ENCODE measurements at places on chromosomes 5 and 9.

DNA sequence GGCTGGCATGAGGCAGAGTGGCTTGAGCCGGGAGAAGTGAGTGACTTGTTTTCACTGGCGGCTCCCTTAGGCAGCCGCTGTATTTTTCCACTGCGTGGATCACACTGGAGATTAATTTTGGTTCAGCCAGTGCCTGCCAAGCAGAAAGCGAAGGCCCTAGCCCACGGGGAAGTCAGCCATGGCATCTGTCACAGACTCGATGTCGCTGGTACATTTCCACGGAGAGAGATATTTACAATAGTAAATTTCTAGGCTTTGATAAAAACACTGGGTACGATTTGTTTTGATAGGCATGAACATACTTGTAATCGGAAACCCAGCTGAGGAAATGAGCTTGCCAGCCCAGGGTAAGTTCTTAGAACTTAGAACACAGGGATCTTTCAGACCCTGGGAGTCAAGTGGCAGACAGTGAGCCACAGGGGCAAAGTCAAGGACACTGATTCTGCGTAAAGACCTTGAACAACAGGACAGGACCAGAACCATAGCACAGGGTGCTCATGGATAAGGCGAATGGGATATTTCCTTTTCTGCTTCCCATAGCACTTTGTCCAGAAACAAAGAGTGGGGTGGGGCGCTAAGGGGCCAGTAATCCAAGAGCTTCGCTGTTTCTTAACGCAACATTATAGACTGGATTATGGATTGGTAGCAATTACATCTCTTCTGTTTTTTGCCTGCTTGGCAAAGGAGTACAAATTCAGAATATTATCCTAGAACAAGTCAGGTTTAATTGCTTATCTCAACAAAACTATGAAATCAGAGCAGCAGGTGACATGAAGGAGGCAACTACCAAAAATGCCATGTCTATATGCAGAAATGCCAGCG, 4.5 kb downstream of the DUSP1 start:
- DNase-seq: no peak

DNA sequence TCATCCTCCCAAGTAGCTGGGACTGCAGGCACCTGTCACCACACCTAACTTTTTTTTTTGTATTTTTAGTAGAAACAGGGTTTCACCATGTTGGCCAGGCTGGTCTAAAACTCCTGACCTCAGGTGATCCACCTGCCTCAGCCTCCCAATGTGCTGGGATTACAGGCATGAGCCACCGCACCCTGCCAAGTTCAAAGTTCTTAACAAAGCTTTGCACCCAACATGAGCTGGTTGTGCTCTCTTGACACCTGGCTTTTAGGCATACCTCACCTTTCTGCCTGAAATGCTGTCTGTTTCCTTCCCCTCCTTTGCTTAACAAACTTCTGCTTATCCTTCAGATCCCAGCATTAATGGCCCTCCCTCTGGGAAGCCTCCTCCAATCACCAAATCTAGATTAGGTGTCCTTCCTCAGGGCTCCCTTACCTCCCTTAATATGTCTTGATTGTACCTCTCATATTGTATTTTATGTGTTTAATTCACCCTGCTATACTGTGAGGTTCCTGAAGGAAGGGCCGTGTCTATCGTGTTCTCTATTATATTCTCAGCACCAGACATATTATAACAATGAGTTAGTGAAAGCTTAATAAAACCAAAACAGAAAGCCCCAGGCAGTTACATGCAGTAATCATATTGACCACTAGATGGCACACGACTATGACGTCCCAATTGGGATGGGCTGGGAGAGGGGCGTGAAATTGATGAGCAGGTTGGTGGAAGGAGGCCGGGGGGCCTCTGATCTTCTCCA, 62.9 kb upstream of the PPARGC1B start:
- DNase-seq: no peak

GRCh38 chr5:38728029-38728428, 117.8 kb upstream of the OSMR start:
- no peak for DNase-seq

DNA sequence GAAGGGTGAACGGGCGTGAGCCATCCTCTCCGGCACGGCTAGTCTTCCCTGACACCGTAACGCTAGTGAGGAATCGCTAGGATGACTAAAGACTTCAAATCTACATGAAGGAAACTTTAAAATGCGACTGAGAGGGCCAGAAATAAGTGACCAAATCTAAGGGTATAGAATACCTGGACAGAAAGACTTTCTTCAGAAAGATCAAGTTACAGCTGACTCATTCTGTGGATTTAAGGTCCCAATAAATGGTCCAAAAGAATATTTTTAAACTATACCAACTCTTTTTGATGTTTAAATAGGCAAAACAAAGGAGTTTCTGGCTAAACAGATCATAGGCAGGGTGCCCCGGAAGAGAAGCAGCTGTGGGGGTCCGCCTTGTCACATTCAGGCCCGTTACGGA, 38.9 kb upstream of the CEP72 start:
- DNase-seq: no peak

DNA sequence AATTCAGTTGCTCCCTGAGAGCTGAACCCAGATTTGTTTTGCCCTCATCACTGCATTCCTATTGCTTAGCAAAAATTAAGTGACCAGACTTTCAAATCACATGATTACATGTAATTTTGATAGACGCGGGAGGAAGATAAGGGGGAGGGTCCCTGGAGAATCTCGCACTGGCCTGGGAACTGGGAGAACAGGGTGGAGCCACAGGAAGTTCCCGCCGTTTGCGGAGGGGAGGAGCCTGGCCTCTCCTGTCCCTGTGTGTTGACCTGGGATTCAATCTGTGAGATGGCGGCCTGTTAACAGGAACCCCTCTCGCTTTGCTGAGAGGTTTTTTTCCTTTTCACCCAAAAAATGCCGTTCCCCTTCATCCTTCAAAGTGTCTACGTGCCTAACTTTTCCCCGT, 142.9 kb upstream of the OR13F1 start:
- no peak for DNase-seq

GRCh38 chr9:111375817-111376564, 46.0 kb upstream of the OR2K2 start:
- DNase-seq: no peak

DNA sequence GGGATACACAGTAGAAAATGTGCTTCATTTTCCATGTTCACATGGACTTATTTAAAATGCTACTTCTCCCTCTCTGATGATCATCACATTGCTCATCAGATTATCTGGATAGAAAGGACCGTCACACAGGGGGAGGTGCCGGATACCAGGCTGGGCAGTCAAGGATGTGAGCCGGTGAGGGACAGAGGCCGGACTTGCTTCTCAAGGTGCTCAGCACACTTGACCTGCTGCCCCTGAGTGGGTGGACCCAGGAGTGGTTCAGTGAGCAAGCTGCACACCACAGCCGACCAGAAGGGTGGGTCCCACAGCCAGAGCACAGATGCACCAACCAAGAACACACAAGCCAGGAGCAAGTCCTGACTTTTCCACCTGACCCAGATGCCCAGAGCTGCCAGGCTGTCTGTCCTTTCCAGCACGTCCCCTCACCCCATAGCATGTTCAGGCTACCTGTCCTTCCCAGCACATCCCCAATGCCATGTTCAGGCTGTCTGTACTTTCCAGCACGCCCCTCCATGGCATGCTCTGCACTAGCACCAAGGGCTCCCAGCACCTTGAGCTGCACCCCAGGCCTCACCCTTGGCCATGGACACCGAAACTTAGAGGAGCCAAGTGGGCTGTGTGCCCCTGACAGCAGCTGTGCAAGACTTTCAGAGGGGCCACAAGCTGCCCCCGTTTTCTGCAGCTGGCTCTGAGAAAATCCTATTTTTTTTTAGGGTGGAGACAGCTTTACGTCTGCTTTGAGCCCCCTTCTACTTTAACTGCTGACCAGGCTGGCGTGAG, 77.8 kb downstream of the SECISBP2 start:
- no peak for DNase-seq

DNA sequence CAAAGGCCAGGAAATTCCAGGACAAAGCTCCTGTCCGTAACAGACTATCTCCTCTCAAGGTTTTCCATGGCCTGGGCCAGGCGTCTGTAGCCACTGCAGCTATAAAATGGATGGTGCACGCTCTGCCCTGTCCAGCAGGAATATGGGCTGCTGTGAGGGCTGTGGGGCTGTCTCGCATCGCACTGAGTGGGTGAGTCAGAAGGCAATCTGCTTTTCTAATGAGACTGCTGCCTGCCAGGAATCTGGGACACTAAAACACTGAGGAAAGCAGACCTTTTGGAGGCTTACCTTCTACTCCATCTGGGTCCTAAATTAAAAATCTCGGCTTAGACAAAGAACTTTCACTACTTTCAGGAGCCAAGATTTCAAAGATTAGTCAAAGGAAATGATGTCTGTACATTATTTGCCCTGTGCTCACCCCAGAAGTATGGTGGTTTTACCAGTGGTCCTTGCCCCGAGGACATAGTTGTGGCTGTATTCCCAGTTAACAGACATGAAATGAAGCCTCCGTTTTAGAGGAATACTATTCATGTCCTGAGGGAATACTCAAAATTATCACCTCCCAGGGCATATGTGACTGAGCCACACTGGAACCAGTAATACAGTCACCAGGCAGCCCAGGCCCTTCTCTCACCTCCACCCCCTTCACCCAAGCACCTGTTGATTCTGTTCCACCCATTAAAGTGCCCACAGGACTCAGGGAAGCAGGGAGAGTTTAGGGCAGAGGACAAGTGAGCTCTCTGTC, 56.4 kb downstream of the PFDN1 start:
- no peak for DNase-seq

- DNase-seq: peak; percentile 56
These were observed at the start of gene EMB for GRCh38 chr5:50440651-50441492. Gene EMB (minus strand): TSS chr5:50441288. CDS start chr5:50441151, 137 bp downstream.

DNA sequence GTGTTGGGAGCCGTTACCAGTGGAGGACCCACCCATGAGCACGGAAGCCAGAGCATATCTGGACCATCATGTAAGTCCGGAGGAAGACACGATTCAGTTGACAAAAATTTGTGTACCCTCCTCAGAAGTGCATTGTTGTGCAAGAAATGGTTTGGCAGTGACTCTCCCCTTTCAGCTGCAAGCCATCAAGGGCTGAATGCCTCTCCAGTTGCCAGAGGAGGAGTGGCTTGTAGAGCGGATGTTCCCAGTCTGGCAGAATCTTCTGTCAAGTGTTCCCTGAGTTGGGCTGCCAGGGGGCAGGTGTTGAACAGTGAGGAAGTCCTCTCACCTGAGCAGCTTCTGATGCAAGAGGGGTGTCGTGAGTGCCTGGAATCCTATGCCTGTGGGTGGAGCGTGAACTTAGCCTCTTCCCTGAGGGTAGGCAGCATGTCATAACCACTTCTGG, 27.6 kb upstream of the CDKN2AIPNL start:
- no peak for DNase-seq

DNA sequence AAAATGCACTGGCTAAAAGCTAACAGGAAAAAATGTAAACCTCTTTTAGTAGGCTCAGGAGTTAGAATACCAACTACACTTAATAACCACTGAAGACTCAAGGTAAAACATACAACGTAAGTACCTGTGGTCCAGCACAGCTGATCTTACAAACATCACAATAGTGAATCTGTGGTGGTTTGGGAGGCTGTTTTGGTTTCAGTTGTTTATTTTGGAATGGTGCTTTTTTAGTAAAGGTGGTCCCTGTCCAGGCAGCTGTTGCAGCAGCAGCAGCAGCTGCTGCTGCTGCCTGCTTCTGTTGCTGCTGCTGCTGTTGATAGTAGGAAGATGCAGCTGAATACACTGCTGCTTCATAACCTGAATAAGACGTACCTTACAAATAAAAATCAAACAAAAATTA, 37.9 kb downstream of the ZFR start:
- DNase-seq: no peak

GRCh38 chr5:95440825-95441224, 49.7 kb downstream of the FAM81B start:
- DNase-seq: no peak

DNA sequence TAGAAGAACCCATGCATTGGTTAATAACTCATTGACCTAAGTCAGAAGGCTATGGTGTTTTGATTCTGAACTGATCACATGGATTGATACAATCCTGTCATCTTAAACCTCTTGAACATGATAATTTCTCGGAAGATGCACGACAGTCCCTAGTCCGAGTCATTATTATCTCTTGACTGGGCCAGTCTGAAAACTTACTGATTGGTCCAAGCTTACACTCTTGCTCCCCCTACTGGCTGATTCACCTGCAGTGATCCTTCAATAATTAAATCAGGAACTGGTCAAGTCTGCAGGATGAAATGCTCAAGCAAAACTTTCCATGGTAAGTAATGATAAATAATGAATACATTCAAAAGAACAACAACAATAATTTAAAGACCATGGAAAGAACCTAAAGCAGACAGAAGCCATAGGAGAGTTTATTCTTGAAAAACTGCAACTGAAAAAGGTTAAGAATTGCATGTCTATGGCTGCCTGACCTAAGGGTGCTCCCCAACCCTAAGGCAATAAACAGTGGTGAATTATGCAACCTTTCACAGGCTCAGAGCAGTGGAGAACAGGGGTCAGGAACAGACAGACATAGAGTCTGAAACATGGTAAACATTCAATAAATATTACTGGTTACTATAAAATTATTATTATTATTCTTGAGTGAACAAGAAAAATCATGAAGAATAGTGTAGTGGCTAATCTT, 79.3 kb downstream of the BRINP1 start:
- DNase-seq: no peak

DNA sequence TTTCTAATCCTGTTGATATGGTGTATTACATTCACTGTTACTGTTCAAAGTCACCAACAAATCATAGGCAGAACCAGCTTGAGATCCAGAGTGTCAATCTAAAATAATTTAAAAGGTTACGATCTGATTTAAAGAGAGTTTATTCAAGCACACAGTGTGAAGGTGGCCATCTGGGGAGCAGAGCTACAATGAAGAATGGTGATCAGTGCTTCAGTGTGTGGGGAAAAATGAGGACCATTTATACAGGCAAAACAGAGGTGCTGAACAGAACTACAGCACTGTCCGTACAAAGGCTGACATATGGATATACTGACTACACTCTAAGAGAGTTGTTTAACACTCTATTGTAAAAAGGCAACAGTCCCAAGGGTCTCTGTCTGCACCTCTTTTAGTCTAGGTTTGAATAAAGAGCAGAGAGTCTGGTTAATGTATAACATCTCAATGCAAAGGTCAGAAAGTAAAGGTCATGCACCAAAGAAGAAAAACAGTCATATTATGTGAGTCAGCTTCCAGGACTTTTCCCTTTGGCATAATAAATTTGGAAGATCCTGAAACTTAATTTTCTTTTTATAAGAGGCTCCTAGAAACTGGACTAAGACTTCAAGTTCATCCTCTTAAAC, 29.7 kb upstream of the TDRD7 start:
- DNase-seq: no peak

- no peak for DNase-seq
These were observed 90.9 kb upstream of the MINAR2 start for GRCh38 chr5:129656952-129657351.
